ENCODE measurements at places on chromosomes 2 and 18.

- no peak for DNase-seq
Measured at GRCh38 chr2:64153811-64154210, 9.6 kb upstream of the PELI1 start.

DNA sequence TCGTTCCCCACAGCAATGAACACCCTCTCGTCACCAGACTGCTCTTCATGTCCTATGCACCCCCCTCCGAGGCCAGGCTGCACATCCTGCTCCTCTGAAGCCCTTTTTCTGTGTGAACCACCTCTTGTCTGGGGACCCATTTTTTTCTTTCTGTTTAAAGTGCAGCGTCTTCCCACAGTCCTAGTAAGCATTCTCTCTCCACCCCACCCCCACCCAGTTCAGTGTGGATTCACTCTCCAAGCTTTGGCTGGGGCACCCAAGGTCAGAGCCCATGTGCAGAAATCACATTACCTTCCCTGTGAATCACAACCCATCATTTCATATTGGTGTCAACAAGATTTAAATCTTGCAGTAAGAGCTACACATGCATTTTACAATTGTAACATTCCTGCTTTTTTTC is 26.4 kb upstream of the PKDCC start:
- DNase-seq: no peak

- DNase-seq: no peak
Measured at GRCh38 chr18:23810396-23810795, 121.1 kb downstream of the LAMA3 start.

DNA sequence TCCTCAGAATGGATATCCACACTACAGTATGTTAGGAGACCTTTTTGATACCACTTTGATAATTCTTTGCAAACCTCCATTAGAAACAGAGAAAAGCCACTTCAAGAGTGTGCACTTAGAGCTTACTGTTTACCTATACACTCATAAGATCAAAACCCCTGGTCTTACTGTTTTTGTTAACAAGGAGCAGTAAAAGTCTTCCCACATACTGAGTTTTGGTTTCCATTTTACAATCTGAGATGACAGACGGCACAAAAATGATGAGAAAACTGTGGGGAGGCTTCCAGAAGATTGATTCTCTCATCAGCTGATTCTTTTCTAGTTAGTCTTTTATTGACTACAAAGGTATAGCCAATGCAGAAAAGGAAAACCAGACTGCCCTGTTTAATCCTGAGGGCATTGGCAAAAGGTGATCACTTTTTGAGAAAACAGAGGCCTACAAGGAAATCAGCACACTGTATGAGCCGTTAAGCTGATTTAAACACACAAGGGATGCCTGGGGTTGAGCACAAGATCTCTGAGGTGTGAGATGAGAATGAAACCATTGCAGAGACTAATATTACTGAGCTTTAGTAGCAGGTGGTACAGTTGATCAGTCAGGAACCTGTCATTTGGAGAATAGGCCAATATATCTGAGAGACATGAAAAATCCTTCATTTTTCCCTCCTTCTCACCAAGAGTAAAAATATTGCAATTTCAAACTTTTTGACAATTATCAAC is 368.6 kb downstream of the GRB14 start:
- DNase-seq: no peak

GRCh38 chr2:123371535-123371934 is 653.6 kb upstream of the CNTNAP5 start:
- no peak for DNase-seq

DNA sequence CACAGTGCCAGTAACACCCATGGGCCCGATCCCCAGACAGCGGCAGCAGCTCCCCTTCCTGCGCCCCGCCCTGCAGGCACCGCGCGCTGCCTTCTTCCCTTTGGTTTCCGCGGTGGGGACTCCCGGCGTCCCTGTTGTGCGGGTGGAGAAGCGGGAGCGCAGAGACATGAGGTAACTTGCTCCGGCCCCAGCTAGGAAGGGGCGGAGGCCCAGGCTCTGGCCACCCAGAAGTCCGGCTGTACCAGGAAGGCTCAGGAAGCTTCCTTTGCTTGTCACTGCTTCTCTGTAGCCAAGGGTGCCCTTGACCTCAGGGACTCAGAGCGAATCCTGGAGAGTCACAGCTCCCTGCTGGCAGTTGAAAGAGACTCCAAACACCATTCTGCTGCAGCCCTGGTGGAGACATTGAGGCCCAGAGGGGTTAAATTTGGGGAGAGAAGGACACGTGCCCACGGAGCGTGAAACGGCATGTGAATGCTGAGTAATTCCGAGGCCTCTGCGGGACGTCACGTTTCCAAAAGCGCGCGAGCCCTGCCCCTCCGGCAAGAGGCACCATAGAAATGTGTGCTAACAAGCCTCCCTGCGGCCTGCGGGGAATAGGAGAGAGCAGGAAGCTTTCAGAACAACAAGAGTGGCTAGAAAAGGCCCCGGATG is 6.7 kb upstream of the ADCY3 start:
- DNase-seq: no peak

GRCh38 chr2:73033142-73033765 is 38.3 kb downstream of the SFXN5 start:
- DNase-seq: no peak

DNA sequence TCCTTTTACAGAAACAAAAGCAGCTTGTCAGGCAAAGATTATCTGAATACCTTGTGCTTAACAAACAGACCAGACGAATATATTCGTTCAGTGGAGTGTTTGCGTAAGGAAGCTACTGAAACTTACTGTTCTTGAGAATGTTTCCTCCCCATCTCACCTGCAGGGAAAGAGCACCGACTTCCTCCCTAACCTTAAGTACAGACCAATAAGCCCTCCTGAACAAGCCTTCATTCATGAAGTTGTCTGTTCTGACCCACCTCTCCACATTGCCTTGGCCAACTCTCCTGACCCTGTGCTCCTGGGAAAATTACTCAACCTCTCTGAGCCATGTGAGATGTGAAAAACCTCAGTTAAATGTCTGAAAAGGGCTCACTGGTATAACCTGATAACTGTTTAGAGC is 35.2 kb downstream of the STK39 start:
- DNase-seq: no peak
